CD4-positive, CD25-positive, alpha-beta regulatory T cell (primary cell): ENCODE measurements at places on chromosomes 5 and 9. TPM values are rescaled to one million over a fixed set of nuclear protein-coding genes. Genes with fewer than 3 reads are reported as not detected.

DNA sequence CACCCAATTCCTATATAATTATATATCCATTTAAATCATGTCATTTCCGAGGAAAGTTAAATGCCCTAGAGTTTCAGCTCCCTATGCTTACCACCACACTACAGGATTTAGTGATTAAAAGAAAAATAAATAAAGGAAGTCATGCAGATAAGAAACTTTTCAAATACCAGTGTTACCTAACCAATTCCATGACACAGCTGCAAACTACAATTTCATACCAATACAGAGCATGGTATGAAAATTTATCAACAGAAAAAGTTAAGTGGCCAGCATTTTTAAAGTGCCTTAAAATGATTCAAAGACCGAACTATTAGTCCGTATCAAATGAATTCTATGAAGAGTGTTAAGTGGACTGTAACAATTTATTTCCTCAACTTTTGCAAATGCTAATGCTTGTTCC lies 35.9 kb downstream of the CEP120 start:
- DNase-seq: no peak

GRCh38 chr9:106678273-106678672 lies 184.7 kb upstream of the ZNF462 start:
- DNase-seq: no peak

ST8SIA4 gene
- 55.2 TPM for total RNA-seq

SLC6A19 gene
- total RNA-seq: not detected

GRCh38 chr9:130707225-130707976 lies 13.8 kb downstream of the EXOSC2 start:
- DNase-seq: peak; percentile 80

- no peak for DNase-seq
Observed at GRCh38 chr5:175590471-175590881, 67.4 kb upstream of the HRH2 start.

DNA sequence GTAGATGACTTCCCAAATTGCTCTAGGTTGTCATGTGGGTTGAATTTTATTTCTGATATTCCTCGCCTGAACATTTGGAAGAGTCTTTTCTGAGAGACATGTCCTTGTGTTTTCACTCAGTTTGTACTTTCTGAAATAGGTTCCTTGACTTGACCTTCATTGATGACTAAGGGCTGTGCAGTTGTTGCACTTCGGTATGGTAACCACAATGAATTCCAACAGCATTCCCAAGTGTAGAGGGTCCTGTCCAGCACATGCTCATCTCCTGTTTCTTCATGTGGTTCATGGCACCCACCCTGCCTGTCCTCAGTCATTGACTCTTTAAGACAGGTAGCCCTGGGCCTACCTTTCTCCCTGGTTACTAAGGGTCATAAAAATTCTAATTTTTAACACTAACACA lies 527.8 kb downstream of the MTRR start:
- no peak for DNase-seq

ORM2 gene
- total RNA-seq: not detected

OMD gene
- total RNA-seq: not detected

GRCh38 chr5:14741131-14741530 lies 76.6 kb downstream of the OTULIN start:
- DNase-seq: no peak

HAVCR1 gene
- 7.9 TPM for total RNA-seq

- no peak for DNase-seq
Observed at GRCh38 chr9:8186560-8186959, 387.0 kb upstream of the DMAC1 start.

DNA sequence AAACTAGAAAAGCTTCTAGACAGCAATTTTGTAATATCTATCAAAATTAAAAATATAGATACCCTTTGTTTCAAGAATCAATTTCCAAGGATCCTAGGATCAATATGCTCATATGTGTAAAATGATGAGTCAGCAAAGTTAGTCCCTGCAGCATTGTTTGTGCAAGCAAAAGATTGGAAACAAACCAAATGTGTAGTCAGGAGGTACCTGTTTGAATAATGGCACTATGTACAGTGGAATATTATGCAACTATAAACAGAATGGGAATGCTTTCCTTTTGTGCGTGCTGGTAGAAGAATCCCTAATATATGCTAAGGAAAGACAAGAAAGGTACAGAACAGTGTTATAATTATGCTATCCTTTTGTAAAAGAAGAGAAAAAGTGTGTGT lies 58.5 kb upstream of the PJA2 start:
- no peak for DNase-seq

DNA sequence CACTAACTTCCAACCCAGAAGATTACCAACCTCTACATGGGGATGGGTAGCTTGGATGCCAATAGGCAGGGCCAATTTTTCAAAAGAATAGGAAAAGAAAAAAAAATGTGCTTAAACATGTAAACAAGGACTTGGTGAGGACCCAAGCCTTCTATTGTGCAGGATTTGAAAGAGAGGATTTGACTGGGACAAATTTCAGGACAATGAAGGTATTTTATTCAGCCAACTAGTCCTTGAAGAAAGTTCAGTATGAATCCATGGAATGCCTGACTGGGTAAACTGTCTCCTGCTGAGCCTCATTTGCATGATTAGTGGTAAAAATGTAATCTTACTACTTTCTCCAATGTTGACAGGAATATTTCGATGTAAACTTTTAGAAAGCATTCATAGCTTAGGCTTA lies 192.5 kb upstream of the RORB start:
- DNase-seq: no peak

- DNase-seq: no peak
Observed at GRCh38 chr9:112945620-112946208, 55.0 kb upstream of the SLC46A2 start.

- no peak for DNase-seq
Observed at GRCh38 chr5:96648593-96648992, 13.6 kb upstream of the CAST start.

DNA sequence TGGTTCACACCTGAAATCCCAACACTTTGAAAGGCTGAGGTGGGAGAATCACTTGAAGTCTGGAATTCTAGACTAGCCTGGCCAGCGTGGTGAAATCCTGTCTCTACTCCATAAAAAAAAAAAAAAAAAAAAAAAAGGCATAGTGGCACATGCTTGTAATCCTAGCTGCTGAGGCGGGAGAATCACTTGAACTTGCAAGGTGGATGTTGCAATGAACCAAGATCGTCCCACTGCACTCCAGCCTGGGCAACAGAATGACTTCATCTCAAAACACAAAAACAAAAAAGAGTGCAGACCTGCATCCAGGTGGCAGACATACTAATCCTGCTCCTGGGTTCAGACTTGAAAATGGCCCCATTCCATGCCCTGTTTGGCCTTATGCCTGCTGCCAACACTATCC lies 21.8 kb upstream of the ADAMTS19 start:
- no peak for DNase-seq

GBGT1 gene
- 1.5 TPM for total RNA-seq

NMUR2 gene
- not detected for total RNA-seq

DNA sequence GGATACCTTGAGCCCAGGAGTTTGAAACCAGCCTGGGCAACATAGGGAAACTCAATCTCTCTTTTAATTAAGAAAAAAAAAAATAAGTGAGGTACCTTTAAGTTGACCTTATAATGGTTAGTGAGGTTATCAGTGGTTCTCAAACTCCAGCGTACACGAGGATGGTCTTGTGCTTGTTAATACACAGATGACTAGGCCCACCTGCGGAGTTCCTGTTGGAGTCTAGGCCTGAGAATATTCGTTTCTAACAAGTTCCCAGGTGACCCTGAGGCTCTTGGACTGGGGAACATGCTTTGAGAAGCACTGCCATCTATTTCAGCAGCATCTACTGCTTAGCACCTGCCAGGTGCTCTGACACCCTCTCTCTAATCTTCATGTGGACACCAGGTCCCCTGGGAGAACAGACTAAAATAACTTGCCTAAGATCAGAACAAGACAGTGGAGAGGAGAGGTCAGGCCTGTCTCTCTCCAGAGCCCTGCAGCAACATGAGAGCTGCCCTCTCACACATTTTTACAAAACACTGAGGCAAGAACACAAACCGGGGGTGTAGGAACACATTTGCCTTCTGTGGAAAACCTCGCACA lies 24.6 kb downstream of the TLE1 start:
- no peak for DNase-seq

SLC6A7 gene
- not detected for total RNA-seq

- DNase-seq: no peak
Observed at GRCh38 chr5:31412324-31412723, 119.6 kb downstream of the DROSHA start.
